NCI-H187 (cell line): ENCODE measurements at places on chromosomes 13 and 19.

DNA sequence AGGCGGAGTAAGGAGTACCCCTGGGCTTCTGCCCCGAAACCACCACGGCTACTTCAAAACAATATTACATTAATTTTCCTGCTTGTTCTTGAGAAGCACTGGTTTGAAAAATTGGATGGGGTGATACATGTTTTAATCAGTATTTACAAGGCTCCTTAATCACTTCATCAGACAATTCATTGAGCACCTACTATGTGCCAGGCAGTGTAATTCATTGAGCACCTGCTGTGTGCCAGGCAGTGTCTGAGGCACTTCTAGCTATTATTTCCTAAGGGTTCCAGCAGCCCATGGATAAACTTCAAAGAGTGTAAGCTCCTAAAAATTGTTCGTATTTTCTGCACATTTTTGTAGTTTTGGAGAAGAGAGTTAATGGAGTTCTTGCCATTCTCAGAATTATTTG lies 1.6 kb upstream of the GAS6 start:
- no peak for DNase-seq

GRCh38 chr13:42266473-42266872 lies 5.5 kb upstream of the AKAP11 start:
- DNase-seq, result no peak

GRCh38 chr19:355134-355533 lies 10.5 kb upstream of the MIER2 start:
- no peak for DNase-seq

DNA sequence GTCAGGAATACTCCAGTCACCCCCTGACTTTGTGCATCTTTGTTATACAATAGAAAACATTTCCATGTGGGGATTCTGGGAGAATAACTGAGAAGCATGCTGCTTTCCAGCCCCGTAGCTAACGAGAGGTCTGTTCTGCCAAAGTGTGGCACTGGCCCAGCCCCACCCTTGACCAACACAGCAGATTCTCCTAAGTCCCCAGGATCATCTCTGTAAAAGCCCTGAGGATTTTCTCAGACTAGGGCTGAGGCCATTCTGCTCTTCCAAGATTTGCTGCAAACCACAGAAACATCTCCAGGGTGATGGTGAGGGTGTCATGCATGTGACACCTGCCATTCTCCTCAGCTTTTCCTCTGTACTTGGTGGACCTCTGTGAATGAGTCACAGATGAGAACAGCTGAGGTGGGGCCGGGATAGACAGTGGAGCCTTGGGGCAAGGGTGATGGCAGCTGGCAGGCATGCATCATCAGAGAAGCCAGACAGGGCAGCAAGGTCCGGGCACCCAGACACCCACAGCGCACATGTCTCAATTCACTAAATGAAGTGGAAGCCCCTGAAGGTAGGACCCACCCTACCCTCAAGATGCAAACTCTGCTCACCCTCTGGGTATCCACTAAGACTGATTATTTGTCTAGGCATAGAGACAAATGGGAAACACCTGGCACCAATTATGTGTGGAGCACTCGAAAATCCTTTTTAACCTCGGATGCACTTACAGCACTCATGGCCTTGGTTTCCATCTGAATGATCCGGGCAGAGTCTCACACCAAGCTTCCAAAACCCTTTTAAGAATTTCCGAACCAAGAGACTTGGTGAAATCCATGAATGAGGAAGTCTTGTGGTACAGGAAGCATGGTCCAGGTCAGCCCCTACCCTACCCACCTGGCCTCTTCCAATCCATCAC lies 20.1 kb upstream of the DOCK9 start:
- DNase-seq, result no peak

- DNase-seq, result no peak
Observed at GRCh38 chr13:23639674-23640073, 69.5 kb downstream of the TNFRSF19 start.

DNA sequence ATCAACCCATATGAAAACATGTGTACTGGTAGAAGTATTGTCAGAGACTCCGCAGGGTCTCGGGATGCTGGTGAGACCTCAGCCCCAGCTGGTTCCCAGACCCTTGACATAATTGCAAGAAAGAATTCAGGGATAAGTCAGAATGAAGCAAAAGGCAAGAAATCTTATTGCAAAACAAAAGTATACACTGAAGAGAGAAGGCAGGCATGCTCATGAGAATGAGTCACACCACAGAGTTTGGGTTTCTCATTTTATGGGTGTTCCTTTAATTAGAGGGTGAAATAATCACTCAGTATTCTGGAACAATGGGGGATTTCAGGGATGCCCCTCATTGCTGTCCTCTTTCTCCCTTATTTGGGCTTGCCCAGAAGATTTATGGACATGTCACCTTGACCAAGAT lies 1423.8 kb upstream of the MIR17HG start:
- DNase-seq, result no peak

DNA sequence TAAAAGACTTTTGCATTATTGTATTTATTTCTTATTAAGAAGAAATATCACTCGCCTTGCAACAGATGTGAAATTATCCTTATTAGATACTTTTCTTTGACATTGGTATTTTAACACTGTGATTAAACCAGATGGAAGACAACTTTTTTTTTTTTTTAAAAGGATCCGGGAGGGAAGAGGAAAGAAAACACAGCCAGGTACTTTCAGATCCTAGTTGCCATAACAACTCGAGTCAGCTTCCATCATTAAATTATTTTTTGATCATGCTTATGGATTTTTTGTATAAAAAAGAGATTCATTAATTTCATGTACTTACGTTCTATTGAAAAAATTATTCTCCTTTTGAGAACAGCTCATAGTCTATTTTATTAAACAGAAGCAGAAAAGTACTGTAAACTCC lies 515.7 kb downstream of the TBC1D4 start:
- DNase-seq, result no peak

DNA sequence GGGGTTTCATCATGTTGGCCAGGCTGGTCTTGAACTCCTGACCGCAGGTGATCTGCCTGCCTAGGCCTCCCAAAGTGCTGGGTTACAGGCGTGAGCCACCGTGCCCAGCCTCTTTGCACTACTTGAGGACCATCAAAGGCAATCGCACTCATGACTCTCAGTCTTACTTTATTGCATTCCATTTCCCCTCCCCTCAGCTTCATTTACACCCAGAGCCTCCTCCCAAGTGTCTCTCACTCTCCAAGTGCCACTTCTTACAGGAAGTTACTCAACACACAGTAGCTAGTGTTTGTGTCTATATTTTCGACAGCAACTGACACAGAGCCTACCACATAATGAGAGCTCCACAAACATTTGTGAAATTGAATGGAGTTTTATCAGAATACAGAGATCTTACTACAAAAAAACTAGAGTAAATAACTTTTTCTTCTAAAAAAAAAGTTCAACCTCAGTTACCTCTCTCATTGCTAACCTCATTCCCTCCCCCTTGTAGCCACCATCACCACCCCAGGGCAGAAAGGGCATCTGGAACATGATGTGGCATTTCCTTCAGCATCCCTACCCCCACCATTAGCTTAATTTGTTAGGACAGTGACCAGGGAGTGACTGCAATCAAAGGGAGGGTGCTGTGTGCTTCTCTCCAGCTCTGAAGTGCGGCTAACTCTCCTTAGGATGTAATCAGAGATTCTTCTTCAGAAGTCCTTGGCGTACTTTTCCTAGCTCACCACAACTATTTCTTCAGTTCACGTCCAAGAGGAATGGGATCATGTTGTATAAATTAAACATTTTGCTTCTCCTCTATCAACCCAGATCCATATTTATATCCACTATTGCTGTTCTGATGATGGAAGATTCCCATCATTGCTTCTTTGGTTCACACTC lies 17.0 kb upstream of the RUBCNL start:
- no peak for DNase-seq

DNA sequence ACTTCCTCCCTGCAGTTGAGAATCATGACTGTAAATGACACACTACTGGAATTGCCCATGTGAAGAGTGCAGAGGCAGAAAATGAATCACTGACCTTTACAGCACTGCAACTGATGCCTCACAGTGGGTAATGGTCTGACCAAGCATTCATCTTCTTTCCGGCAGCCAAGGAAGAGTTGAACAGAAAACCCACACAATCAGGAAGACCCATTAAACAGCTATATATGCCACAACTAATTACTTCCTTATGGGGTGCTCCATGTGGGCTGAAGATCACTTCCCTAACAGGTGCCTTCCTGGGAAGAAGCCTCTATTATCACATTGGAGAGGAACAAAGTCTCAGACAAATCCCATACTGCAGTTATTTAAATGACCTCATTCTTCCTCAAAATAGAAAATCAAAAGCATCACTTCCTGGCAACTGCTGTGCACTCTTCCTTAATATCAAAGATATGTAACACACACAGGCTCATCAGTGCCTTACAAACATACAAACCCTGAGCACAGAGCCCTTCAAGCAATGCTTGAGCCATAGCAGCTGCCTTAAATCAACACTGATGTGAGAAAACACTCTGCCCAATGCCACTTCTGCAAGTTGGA lies 45.8 kb downstream of the RUBCNL start:
- peak; percentile 46 for DNase-seq

DNA sequence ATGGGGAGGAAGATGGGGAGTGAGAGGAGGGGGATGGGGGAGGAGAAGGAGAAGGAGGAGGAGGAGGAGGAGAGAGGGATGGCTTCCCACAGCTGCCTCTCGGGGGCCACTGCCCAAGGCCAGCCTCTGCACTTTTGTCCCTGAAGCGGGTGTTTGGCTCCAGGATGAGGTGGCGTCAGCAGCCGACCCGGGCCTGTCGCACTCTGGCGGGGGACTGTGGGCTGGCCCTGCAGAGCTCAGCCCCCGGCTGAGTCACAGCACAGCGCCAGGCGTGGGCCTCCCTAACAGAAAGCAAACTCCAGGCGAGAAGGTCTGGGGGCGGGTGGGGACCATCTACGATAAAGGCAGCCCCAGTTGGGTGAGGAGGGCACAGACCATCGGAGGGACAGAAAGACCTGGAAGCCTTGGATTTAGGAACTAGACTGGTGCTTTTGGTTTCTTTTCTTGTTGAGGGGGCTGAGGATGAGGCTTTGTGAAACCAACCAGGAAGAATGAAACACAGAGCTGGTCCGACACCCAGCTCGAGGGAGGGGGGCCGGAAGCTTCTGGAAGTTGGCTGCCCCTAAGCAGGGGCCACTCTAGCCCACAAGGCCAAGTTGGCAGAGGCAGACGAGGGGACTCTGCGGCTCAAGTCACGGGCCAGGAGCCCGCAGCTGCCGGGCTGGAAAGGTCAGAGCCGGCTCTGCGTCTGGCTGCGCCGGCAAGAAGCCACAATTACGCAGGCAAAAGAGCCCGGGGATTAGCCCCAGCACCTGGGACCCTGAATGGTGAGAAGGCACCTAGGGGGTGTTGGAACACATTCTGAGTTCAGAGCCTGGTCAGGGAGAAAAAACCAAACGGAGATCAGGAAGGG lies 18.2 kb downstream of the LSM4 start:
- no peak for DNase-seq

- DNase-seq, result peak; percentile 34
Observed at GRCh38 chr13:44759384-44760360, 183.5 kb upstream of the TSC22D1 start.

DNA sequence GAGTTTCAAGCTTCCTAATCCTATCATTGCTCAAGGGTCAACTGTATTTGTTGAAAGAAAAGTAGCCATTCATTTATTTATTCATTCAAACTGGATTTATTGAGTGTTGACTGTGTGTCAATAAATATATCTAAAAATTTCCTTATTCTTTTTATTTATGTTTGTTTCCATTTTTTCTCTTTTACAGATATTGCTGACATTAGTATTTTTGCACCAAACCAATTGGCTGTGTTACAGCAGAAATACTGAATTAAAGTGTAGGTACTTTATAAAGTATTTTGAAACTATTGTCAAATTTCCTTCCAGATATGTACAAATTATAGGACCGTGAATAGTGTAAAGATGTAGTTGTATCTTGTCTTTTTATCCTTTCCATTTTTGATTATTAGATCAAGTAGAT lies 692.0 kb upstream of the SLC10A2 start:
- DNase-seq, result no peak

DNA sequence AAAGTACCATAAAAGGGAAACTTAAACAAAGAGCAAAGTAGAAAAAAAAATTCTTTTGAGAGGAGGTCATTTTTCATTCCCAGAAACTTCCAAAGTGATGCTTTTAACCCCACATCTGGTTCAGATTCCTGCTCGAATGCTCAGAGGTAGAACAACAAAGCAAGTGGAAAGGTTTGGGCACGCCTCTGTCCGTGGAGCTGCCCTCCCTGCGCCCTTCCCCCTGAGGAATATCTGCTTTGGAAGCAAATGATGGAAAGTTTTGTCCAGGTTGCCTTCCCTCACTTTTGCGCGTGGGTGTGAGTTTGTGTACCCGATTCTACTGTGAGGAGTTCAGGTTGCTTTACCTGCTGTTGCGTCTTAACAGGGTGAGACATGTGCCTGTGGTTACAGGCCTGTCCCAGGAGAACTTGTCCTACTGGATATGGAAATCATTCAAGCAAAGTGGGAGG lies 110.2 kb downstream of the KLF5 start:
- DNase-seq, result no peak

- no peak for DNase-seq
Observed at GRCh38 chr13:51419001-51419636, 33.7 kb downstream of the INTS6 start.

- DNase-seq, result no peak
Observed at GRCh38 chr13:26541678-26542568, 15.6 kb upstream of the WASF3 start.

DNA sequence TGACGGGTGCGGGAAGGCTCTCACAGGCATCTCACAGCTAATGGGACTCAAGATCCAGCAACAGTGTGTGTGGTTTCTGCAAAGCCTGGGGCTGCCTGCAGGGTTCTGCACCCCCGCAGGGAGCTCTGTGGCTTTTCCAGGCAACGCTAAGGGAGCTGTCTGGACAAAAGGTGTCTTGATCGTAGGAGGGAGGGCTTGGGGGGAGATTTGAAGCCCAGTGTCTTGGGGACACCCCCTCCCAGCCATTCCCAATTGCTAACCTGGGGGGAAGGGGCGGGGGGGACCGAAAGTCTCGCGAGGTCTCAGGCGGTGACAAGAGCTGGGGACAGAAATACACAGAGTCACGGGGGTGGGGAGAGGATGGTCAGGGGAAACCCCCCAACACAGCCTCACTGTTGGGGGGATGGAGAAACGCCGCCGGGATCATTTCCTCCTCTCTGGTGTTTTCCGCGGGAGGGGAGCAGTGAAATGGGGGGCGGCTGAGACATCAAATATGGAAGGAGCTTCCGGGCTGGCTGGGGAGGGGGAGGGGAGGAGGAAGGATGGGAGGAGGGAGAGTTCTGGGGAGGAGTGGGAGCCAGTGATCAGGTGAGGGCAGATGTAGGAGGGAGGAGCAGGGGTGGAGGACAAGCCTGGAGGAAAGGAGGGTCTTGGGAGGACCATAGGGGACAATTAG lies 13.3 kb downstream of the KCNC3 start:
- DNase-seq, result no peak

GRCh38 chr13:51322826-51323225 lies 16.7 kb upstream of the SERPINE3 start:
- DNase-seq, result no peak

- DNase-seq, result no peak
Observed at GRCh38 chr13:107843681-107844080, 371.7 kb downstream of the LIG4 start.

GRCh38 chr13:49271264-49271663 lies 23.5 kb downstream of the CDADC1 start:
- DNase-seq, result no peak
